EH (cell line): ENCODE measurements at places on chromosomes 1 and 21.

GRCh38 chr1:208329300-208329699, 85.1 kb upstream of the PLXNA2 start:
- DNase-seq: peak; percentile 14

GRCh38 chr21:28342212-28342810, 650.4 kb downstream of the LTN1 start:
- DNase-seq: peak; percentile 23

- no peak for DNase-seq
These were observed 79.7 kb downstream of the PBX1 start for GRCh38 chr1:164638492-164639202.

DNA sequence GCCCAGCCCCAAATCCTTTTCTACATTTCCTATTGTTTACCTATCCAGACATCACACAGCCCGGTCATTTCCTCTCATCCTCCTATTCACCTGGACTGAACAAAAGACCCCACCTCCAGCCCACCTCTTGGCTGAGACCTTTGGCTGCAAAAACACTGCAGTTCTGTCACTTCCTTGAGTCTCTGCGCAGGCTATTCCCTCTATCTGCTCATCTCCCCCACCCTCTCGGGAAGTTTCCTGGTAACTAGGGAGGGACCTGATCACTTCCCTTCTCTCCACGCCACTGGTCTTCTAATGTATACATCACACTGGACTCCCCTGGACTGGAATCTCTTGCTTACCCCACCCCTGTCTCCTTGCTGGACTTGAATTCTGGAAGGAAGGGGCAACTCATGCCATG, 5.3 kb downstream of the HTR1D start:
- DNase-seq: no peak

- peak; percentile 75 for DNase-seq
These were observed at the start of gene ZFP69 for GRCh38 chr1:40476924-40477677. Gene ZFP69 (plus strand): TSS chr1:40477290. CDS start chr1:40479362, 2,072 bp downstream.
